ENCODE measurements at places on chromosomes 4 and X.
A peak's percentile ranks its signal among the peaks of the same experiment; 100 is the strongest.

GRCh38 chrX:119427024-119427794 is 28.1 kb downstream of the SLC25A43 start:
- DNase-seq = no peak

GRCh38 chr4:41480896-41481311 is 57.1 kb upstream of the LIMCH1 start:
- no peak for DNase-seq

- no peak for DNase-seq
Measured at GRCh38 chr4:7516773-7517144, 82.0 kb upstream of the PSAPL1 start.

- no peak for DNase-seq
Measured at GRCh38 chr4:93748373-93749291, 79.9 kb upstream of the ATOH1 start.

- no peak for DNase-seq
Measured at GRCh38 chr4:1464581-1465171, 58.4 kb upstream of the NKX1-1 start.

DNA sequence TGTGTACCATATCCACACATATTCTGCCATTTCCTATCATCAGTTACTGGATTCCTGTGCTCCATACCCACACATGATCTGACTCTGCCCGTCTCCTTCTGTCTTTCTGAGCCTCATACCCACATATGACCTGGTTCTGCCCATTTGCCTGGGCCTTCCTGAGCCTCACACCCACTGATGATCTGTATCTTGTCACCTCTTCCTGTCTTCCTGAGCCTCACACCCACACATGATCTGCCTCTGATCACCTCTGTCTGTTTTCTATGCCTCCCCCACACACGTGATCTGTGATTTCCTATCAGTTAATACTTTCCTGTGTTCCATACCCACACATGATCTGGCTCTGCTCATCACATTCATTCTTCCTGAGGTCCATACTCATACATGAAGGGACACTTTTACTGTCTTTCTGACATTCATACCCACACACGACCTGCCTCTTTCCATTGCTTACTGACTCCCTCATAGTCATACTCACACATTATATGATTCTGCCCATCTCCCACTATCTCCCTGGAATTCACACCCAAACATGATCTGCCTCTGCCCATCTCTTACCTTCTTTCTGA is 32.5 kb downstream of the SCML1 start:
- DNase-seq = peak; percentile 35

DNA sequence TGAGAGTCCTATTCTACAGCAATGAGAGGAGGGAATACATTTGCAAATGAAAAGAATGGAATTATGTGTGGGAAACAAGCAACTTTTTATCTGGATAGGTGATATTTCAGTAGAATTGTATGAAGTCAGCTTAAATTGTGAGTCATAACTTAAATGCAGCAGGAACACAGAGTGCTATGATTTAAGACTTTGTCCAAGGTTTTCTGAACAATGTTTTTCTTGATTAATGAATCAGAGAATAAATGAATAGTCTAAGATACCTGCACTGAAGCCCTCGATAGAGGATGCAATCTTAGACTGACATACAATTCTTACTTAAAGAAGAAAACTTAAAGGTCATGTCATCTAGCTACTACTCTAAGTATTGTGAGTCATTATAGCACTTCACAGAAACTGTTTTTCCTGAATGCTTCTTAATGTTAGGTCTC is 8.0 kb downstream of the ARHGEF38 start:
- DNase-seq = no peak

DNA sequence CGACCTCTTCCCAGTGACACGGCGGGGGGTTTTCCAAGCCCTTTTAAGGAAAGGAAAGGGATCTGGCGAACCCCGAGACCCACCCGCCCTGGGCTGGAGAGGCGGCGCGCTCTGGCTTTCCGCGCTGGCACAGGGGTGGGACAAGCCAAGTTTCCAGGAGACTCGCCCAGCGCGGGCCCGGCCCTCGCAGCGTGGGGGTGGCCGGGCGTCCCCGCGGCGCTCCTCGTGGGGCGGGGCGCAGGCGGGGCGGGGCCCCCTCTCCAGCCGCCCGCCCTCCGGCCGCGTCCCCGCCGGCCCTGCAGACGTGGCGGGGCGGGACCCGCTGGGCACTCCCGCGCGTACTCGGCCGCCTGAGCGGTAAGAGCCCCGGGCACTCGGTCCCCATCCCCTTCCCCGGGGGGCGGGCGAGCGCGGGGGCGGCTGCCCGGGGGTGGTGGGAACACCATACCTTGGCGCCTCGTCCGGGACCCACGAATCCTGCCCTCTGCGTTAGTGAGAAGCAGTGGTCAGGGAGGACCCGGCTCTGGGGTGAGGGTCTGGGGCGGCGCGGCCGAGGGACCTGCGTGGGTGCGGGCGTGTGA is at the start of gene FAM114A1:
Gene FAM114A1, plus strand, starts transcription at position 329 of the 581 bp plus-strand sequence. CDS start 10,273 bp downstream, outside the sequence.
- DNase-seq = no peak

DNA sequence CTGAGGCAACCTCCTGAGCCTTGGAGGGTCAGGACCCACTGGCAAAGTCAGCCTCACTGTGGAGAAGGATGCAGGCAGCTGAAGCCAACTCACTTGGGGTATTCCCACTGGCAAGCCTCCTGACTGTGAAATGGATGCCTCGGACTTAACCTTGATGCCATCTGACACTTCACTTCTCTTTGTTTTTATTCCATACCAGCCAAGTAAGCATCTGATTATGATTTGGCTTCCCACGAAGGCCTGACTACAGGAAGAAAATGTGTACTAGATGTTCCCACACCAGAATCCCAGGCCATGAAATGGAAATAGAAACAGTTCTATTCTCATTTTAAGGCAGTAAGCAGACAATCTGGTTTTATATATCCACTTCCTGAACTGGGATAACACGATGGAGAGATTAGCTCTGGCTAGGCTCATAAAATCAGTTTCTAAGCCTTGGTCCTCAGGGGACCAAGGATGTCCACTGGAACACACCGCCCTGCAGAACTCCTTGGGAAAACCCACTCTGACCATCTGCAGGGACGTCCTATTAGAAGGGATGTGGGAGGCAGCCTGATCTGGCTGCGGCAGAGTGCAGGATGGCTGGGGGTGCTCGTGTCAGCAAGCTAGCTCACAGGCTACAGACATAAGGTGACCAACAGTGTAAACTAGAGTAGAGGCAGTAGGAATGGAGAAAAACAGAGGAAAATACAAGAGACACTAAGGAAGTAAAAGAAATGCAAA is 89.3 kb downstream of the TSPAN5 start:
- no peak for DNase-seq

- DNase-seq = no peak
Measured at GRCh38 chrX:135437867-135438733, 16.4 kb downstream of the SMIM10L2A start.

- DNase-seq = no peak
Measured at GRCh38 chr4:112953262-112953661, 96.2 kb upstream of the ANK2 start.

DNA sequence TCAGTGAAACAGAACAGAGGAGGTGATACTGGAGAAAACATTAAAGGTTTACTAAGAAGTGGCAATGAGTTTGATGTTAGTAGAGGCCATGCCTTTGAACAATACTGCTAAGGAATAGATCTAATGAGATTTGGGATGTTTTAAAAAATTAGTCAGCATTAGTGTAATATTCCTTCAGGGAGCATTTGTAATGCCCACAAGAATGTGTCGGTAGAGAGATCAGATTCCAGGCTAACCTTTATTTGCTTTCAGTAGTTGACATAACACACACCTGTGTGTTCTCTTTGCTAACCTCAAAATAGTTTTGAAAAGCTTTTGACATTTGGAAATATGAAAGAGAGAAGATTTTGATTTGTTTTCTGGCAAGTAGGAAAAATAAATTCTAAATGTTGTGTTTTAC is 328.8 kb downstream of the BMPR1B start:
- DNase-seq = no peak

GRCh38 chrX:56968980-56969379 is 26.4 kb downstream of the SPIN3 start:
- DNase-seq = no peak

DNA sequence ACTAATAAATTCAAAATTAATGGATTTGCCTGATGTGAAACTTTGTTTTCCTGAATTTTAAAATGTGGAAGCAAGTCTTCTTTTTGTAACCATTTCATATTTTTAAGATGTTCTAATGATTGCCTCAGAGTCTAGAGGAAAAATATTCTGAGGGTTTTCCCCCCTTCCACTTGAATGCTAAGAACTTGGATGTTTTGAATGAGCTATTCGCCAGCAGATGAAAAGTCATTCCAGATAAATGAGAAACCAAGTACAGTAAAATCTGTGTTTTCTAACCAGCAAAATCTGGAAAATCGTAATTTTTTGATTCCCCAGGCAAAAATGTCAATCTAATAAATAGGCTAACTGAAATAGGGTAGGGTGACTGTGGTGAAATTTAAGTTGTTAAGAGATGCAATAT is 45.6 kb downstream of the SLIT2 start:
- no peak for DNase-seq

DNA sequence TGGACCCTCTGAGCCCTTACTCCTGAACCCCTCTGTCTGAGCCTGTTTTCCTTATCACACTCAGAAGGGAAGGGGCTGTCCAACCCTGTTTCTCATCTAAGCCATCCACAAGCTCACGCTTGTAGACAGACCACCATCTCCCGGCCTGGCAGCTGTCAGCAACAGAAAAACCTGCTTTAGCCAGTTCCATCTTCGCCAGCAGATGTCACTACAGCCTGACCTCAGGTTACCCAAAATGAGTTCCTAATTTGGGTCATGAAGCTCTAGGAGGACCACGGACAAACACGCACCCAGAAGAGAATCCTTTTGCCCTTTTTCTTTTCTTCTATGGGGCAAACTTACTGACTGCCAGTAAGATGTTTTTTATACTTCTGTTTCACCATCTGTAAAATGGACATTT is 445.4 kb downstream of the BCOR start:
- DNase-seq = no peak

GRCh38 chr4:3613967-3614730 is 81.9 kb upstream of the LRPAP1 start:
- no peak for DNase-seq

GRCh38 chr4:126834854-126835253 is 797.9 kb upstream of the INTU start:
- DNase-seq = no peak

DNA sequence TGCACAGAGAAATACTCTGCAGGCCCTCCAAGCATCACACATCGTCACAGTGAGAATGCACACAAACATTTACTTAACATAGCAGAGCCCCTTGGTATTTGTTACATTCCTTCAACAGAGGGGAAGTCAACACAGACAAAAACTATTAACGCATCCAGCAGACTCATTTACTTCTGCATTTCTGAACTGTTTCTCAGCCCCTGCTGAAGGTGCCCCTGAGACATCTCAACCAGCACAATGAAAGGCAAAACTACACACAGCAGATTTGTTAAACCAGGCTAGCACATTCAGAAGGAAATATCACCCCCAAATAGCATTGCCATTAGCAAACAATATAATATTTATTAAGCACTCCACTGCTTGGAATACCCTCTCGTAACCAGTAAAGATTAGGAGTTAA is 367.0 kb downstream of the RAB28 start:
- DNase-seq = no peak

DNA sequence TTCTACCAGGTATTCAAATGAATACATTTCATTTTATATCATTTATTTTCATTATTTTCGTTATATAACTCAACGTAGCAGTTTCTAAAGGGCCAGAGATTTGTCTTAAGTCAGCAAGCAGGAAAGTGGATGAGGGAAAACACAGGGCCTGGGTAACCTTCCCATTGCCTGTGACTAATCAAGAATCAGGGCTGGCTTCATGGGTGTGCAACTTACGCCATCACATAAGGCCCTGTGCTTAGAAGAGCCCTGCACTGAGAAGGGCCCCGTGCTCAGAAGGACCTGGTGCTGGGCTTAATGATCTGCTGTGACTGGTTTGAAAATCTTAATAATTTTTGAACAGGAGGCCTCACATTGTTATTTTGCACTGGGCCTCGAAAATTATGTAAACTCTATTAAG is 65.4 kb upstream of the FAM9C start:
- DNase-seq = no peak

GRCh38 chr4:175419236-175419718 is 392.8 kb downstream of the GPM6A start:
- DNase-seq = no peak

DNA sequence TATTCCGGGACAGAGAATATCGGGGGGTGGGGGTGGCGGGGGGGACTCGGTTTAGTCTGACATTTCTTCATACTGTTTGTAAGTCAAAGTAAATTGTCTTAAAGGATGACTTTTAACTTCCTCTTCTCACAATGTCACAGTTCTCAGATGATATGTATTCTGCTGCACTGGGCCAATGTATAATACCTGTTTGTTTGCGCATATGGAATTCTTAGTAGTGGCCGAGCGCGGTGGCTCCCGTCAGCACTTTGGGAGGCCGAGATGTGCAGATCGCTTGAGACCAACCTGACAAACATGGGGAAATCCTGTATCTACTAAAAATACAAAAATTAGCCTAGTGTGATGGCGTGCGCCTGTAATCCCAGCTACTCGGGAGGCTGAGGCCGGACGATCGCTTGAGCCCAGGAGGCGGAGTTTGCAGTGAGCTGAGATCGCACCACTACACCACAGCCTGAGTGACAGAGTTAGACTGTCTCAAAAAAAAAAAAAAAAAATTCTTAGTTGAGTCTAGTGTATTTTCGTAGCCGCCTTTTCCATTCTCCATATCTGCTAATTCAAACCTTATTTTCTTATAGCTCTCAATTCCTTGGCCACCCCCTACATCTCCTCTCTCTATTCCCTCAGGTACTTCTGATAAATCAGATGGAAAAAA is 851 bp downstream of the POLR2B start:
- no peak for DNase-seq

GRCh38 chr4:85039526-85039925 is 73.0 kb upstream of the WDFY3 start:
- DNase-seq = no peak

DNA sequence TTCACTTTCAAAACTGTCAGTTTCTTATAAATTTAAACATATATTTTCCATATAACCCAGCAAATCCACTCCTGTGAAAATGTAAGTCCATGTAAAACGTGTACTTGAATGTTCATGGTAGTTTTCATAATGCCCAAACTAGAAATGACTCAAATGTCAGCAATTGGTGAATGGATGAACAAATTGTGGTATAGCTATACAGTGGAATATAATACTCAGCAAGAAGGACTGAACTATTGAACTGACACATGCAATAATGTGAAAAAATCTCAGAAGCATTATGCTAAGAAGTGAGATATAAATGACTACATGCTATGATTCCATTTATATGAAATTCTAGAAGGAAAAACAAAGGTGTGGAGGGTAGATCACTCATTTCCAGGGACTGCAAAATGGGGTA is 52.2 kb downstream of the USP53 start:
- no peak for DNase-seq

- DNase-seq = no peak
Measured at GRCh38 chr4:8644966-8645752, 52.6 kb downstream of the CPZ start.

DNA sequence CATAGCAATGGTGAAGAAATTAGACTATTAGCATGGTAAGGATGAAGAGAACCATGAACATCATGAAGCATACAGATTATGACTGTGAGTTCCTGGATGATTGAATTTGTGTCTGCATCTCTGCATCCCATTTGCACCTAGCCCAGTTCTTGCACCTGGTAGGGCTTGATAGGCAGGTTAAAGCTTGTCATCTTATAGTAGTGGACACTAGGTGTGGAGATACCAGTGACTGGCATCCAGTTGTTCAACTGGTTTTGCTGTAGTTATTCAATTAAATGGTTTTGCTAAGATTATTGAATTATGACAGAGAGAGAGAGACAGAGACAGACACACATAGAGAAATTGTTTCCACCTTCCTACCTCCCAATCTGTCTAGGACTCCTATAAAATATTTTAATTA is 5.0 kb downstream of the ADH7 start:
- DNase-seq = no peak

GRCh38 chr4:100590325-100590724 is 72.5 kb upstream of the EMCN start:
- no peak for DNase-seq

Measured in stimulated activated CD4-positive, alpha-beta T cell treated with anti-CD3 and anti-CD28 coated beads, Interleukin-2, amount 100 ng/mL, for 4 hours (primary cell).